Astrocyte of the spinal cord (primary cell): ENCODE measurements at places on chromosomes 5 and 9.

GRCh38 chr5:169694091-169694625, 57.1 kb downstream of the DOCK2 start:
- DNase-seq, result peak; percentile 37

- no peak for DNase-seq
These were observed 231.7 kb downstream of the SYK start for GRCh38 chr9:91033270-91033669.

DNA sequence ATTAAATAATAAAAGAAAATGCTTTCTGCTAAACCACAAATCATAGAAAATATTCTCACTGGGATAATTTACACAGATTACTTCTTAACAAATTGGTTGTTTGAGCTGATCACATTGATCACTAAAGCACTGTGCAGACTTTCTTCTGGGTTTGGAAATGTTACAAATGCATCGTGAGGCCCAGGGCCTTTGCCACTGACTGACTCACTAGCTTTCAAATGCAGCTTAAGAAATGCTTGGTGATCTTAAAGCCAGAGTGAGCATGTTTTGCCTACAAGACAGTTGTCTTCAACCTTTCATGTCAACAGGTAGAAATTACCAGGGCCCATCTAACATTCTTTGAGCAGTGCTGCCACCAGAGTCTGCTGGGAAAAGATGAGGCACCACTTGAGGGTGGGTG, 252.3 kb upstream of the ADRA1B start:
- no peak for DNase-seq

GRCh38 chr5:2857837-2858236, 106.4 kb upstream of the IRX2 start:
- DNase-seq, result no peak

DNA sequence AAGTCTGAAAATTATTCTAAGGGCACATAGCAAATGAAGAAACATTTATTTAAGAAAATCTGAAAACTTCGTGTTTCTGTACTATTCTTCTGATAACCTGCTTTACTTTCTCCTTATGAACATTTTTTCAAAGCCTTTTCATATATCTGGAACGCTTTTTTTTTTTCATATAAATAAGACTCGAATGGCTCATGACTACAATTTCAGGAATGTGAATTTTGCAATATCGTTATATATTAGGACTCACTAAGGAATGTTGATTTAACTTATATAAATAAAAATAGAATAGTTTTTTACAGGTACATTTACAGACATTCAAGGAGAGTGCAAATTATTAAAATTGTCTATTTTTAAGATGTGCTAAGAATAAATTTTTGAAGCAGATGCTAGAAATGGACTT, 42.9 kb downstream of the GPBP1 start:
- peak; percentile 57 for DNase-seq

DNA sequence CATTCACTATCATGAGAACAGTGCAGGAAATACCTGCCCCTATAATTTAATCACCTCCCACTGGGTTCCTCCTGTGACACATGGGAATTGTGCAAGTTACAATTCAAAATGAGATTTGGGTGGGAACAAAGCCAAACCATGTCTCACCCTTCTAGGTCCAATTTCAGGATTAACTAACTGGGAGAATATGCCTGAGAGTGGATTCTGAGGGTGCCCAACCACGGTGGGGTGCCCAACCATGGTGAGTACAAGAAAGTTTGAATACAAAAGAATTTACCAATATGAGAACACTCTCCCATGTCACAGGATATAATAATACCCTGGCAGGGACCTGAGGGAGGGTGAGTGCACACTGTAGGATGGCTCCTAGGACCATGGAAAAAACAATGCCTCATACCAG, 17.2 kb upstream of the GDA start:
- no peak for DNase-seq

- no peak for DNase-seq
These were observed 46.7 kb downstream of the INSYN2B start for GRCh38 chr5:169933616-169934015.

DNA sequence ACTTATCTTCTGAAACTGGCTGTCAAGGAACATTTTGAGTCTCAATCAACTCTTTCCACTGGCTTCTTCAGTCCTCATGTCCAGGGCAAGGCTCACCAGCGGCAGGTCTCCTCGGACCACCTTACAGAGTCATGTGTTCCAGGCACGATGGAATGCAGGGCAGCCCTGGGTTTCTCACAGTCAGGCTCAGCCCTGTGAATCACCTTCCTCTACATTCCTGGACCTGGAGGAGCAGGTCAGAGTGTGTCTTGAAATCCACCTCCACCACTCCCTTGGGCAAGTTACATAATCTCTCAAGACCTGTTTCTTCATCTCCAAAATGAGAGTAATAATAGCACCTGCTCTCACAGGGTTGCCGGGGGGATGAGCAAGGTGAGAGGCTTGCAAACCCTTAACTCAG, 16.0 kb downstream of the ENC1 start:
- no peak for DNase-seq

DNA sequence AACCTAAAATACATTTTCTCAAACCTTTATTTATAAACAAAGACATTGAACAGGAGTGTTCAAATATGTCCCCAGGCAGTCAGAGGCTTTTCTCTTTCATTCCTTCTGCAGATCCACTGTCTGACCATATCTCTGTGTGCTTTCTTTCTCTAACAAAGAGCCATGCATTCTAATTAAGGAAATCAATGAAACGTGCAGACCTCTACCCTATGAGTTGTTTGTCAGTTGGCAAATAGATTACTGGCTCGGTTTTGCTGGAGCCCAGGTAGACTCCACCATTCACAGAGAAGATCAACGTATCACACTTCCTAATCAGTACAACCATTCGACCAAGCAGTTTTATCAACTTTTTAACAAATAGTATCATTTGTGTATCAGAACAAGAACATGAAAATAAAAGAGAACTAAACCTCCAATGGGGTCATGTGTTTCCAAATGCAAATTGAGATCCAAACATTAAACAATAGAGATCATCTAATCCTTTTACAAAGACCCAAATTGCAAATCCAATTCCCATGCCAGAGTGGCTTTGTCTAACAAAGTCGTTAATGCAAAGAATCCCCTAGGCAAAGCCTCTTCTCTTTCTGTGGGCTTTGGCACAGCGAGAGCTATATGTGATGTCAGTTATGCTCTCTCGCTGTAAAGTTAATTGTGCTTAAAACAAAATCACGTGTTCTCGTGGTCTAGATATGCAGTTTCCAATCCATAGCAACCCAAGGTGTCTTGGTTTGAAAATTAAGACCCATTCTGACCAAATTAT, 16.8 kb downstream of the KLF4 start:
- no peak for DNase-seq

DNA sequence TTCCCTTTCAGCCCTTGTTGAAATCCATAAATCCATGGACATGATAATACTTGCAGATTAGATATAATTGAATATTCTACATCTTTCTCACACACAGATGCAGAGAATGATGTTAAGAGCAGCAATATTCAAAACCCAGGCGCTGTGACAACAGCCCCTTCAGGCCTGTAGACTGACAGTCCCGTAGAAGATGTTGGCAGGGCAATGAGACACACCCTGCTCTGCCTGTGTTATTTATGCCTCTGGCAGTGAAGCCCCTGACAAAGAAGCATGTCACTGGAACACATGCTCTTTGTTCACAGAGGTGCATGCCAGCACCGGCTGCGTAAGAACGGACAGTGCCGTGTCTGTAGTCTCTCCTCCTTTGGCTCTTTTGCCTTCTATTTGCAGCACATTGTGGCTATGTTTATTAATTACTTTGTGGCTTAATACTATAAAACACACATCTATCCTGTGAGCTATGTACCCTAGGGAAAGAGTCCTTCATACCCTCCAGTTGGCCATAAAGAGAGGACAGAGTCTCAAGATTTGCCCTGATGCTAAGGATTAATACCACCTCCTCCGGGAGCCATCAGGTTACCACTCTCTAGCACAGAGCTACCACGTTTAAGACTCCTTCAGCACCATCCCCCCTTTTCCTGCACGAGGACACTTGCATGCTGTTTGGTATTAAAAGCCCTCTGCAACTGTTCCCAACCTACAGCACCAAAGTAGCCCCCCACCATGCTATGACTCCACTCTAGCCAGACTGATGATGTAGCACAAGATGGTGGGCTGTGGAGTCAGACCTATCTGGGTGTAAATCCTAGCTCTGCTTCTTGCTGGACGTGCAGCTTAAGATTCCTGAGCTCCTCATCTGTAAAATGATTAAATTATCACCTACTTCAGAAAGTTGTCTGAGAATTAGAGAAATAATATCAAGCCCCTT, 2.0 kb upstream of the ANP32B start:
- DNase-seq, result no peak

GRCh38 chr5:149406203-149406978, 27.3 kb upstream of the IL17B start:
- DNase-seq, result peak; percentile 92

DNA sequence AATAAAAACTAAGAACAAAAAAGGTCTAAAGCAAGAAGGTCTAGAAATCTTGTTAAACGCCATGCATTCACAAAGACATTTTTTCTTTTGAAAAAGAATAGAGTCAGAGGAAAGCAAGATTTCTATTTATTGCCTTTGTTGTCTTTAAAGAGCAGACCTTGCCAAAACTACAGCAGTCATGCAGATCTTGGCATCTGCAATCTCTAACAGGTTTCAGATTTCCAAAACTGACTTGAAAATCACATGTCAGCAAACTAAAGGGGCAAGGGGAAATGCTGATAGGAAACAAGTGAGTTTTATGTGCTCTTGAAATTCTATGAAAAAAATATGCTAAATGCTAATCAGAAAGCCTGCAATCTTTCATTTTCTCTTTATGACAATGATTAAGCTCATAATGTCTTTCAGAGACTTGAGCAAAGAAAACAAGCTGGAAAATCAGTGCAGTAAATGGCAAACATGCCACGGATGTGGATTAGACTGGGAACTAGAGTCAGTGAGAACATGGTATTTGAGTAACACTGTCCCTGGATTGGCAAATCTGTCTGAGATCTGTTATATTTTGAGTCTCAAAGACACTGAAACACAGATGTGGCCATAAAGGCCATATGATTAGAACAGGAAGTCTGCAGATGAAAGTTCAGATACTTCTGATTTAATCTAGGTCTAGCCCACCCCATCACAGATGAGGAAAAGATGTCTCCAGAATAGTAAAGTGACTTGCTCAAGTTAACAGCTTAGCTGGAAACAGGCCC, 361.4 kb upstream of the RPS23 start:
- peak; percentile 40 for DNase-seq

- DNase-seq, result peak; percentile 0
These were observed 244.7 kb downstream of the ICE1 start for GRCh38 chr5:5667136-5667554.

DNA sequence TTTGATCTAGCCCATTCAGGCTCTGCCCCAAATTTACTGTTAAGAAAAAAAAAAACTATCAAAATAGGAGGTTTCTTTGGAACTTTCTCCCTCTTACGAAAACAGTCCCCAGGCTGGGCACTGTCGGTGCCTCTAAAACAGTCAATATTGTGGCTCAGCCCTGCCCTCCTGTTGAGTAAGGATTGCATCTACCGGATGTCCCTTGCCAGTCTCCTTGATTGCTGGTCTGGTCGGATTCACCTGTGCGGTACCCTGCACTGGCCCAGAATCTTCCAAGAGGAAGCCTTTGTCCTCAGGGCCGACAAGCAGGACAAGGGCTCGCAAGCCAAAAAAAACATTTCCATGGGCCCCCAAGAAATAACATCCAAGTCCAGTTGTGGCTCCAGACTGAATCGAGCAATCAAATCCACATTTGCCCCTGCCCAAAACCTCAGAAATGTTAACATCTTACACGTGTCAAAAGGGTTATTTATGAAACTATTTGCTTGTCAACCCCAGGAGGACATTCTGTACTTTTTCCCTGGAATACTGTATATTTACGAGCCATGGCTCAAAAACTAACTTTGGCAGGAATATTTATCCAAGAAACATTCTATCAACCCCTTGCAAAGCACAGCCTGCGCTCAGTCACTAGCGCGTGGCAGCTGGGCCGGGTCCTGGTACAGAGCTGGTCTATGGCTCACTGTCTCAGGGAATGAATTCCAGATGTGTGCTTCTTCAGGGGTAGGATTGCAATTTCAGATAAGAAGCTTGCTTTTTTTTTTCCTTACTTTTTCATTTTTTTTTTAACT, 129.2 kb upstream of the ADRA1B start:
- DNase-seq, result peak; percentile 68

DNA sequence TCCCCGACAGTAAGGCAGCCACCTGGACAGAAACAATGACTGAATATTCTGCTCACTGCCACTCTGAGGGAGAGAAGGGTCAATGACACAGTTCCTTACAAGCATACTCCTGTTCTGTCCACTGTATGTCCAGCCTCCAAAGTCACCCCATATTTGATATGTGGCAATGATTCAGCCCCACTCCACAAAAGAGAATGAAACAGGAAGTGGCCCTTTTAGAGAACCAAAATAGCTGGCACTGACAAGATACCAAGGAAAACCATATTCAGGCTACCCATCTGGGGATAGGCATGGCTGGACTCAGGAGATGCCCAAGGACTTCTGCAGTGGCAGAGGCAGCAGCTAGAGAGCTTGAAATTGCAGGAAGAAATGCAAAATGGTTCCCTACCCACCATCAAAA, 12.8 kb upstream of the GFRA3 start:
- DNase-seq, result no peak

- no peak for DNase-seq
These were observed 14.6 kb upstream of the N4BP3 start for GRCh38 chr5:178098685-178099084.

DNA sequence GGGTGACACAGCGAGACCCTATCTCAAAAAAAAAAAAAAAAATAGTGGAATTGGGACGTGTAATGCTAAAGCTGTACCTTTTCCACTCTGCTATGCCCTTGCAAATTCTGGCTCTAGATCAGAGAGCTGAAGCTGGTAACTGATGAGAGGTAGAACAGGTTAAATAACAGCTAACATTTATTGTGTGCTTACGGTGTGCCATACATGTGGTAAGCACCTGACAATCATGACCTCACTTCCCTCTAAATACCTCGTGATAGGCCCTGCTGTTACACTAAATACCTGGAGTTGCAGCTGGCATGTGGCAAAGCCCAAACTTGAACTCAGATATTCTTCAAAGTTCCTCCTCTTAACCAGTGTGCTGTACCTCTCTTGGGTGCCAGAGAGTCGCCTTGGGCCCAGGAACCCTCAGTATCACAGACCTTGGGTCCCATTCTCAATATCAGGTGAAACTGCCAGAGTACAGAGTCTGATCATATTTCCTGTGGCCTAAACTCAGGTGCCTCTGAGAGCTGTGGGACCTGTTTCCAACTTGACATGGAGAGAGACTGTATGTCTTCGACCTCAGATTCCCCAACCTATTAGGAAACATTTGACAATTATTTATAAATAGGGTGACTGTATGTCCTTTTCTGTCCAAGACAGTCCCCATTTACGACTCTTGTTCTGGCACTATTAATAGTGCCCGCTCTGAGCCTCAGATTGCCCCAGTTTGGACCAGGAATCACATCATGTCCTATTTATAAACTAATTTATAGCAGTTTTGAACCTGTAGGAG, 4.8 kb downstream of the ARL10 start:
- DNase-seq, result no peak

GRCh38 chr9:78879324-78880100, 582.6 kb downstream of the PSAT1 start:
- no peak for DNase-seq

- DNase-seq, result no peak
These were observed 21.4 kb upstream of the SNX2 start for GRCh38 chr5:122753500-122753899.

- DNase-seq, result peak; percentile 22
These were observed 30.3 kb upstream of the PUM3 start for GRCh38 chr9:2874001-2874750.

- DNase-seq, result peak; percentile 80
These were observed 204.4 kb downstream of the EFNA5 start for GRCh38 chr5:107466233-107466769.

- DNase-seq, result no peak
These were observed 37.2 kb upstream of the SLC9A3 start for GRCh38 chr5:561408-561807.

- no peak for DNase-seq
These were observed 41.9 kb upstream of the GLRX start for GRCh38 chr5:95864456-95864855.
